ENCODE measurements at places on chromosomes 7 and 10.

DNA sequence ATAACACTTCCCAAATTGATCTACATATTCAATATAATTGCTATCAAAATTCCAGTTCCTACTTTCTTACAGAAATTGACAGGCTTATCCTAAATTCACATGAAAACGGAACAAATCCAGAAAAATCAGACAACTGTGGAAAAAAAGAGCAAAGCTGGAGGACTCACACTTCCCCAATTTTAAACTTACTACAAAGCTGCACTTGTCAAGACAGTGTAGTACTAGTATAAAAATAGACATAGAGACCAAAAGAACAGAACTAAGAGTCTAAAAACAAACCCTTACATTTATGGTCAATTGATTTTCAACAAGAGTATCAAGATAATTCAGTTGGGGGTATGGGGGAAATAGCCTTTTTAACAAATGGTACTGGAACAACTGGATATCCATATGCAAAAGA lies 27.5 kb downstream of the LMBR1 start:
- DNase-seq: no peak

- no peak for DNase-seq
These were observed 104.3 kb downstream of the KIAA1217 start for GRCh38 chr10:24313283-24313682.

- DNase-seq: no peak
These were observed 280.9 kb downstream of the USP6NL start for GRCh38 chr10:11330383-11331045.

DNA sequence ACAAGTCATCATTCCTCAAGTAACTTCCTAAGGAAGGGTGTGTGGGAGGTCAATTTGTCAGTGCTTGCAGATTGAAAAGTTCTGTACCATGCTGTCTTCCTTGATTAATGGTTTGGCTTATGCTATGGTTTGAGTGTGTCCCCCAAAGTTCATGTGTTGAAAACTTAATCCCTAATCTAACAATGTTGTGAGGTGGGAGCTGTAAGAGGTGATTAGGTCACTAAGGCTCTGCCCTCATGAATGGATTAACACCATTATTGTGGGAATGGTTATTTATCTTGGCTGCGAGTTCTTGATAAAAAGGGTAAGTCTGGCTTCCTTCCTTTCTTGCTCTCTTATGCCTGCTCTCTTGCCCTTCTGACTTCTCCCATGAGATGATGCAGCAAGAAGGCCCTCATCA lies 29.3 kb upstream of the TMEM229A start:
- DNase-seq: no peak

GRCh38 chr10:58433066-58433465 lies 47.9 kb downstream of the TFAM start:
- DNase-seq: no peak

GRCh38 chr10:104895541-104895940 lies 254.5 kb downstream of the SORCS3 start:
- no peak for DNase-seq

DNA sequence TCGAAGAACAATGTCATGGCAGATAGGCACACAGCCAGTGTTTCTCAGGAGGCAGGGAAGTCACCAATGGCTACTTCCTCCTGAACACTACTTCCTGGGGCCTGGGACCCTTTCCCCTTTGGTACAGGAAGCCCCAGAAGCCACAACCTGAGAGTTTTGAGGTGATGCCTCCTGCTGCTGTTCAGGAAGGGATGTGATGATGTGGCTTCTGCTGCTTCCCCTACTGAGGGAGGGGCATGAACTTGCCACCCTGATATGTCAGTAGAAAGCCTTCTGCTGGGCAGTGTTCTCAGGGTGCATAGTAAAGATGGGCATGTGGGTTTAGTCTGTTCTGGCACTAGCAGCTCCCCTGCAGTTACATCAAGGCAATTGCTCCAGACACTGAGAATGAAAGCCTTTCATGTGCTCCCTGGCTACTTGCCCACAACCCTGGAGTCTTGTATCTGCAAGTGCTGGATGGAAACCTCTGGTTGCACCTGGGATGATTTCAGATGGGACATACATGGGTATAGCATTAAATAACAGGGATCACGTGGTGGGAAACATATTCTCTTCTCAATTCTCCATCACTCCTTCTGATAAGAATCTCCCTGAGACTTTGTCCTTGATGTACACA lies 69.3 kb downstream of the ADRA2A start:
- no peak for DNase-seq

GRCh38 chr7:873367-874002 lies 2.9 kb upstream of the GET4 start:
- DNase-seq: peak; percentile 60

- DNase-seq: no peak
These were observed 7.1 kb upstream of the ADGRA1 start for GRCh38 chr10:133080683-133081040.

DNA sequence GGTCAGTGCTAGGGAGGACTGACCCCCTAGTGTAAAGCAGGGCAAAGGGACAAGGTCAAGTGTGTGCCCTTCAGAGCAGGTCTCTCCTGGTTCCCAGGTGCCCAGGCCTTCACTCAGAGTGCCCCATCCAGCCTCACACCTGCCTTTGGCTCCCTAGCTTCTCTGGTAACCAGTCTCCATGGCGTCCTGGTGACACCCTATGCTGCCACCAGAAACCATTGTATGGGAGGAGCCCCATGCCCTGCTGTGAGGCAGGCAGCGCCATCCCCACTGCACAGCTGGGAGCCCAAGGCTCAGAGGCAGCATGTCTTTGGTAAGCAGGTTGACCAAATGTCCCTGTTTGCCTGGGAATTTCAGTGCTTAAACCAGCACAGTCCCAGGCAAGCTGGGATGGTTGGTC lies 33.1 kb upstream of the HMX3 start:
- DNase-seq: no peak

- DNase-seq: no peak
These were observed 14.5 kb upstream of the ZNF273 start for GRCh38 chr7:64888561-64888900.

DNA sequence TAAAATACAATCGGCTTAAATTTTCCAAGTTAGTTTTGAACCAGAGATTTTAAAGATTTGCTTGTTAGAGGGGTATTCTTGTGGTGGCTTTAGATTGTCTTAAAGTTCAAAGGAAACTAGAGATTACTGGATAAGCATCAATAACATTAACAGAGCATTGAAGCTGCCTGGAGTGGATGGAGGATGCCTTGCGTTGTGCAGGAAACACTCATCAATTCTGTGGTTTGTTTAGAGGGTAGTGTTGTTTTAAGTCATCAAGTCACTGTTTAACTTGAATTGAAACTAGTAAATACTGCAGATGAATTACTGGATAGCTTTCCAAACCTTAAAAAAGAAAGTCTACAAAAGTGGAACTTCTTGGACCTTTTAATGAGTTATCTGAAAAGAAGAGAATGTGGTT lies 218.6 kb downstream of the CELF2 start:
- no peak for DNase-seq

All from activated gamma-delta T cell treated with Interleukin-2 at 50 U/mL for 16 hours (primary cell).